H4 (cell line): ENCODE measurements at places on chromosomes 7 and 10.

DNA sequence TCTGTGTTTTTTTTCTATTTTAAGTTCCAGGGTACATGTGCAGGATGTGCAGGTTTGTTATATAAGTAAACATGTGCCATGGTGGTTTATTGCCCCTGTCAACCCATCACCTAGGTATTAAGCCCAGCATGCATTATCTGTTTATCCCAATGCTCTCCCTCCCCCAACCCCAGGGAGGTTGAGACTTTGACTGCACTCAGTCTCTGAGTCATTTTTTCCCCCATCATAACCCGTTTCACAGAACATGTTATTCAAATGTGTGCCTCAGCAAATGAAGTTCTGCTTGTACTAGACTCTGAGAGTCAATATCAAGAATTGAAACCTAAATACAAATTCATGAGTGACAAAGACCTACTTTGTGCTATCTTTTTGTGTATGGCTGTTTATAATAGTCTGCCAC, 70.0 kb upstream of the CYP26C1 start:
- no peak for DNase-seq

DNA sequence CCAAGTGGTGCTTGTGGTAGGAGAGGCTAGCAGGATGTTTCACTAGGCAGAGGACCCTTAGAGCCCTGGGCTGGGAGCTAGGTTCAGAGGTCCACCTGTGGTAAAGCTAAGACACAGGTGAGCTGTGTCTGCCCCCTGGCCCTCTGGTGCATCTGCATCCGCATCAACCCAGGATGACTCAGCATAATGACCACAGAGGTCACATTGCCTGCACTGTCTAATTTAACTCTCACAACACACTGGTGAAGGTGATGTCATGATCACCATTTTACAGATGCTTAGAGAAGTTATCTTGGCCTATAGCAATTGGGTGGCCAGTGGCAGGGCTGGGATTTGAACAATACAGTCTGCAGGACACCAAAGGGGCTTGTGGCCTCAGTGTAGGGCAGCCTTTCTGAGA, 33.1 kb downstream of the HABP2 start:
- no peak for DNase-seq

GRCh38 chr10:119283818-119284217, 76.4 kb downstream of the GRK5 start:
- DNase-seq, result no peak

DNA sequence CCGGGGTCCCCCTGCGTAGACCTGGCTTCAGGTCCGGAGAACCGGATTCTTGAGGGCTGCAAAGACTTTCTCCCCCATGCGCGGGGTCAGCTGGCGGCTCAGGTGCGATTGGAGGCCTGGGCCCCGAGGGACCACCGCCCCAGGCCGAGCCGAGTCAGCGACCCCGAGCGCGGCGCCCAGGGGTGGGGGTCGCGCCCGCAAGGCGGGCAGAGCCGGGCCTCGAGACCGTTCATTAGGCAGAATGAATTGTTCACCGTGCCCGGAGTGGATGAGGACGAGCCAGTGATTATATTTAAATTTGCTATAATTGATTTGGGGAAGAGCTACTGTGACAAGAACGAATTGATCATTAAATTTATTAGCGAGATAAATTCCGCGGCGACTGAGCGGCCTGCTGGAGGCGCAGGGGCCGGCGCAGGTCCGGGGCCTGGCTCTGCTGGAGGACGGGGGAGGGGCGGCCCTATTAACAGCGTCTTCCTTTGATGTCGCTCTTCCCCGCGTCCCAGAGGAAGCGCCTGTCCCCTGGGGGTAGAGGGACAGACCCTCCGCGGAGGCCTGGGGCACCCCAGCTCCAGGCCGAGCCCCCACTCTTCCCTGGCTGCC, 7.5 kb downstream of the MNX1 start:
- DNase-seq, result no peak

DNA sequence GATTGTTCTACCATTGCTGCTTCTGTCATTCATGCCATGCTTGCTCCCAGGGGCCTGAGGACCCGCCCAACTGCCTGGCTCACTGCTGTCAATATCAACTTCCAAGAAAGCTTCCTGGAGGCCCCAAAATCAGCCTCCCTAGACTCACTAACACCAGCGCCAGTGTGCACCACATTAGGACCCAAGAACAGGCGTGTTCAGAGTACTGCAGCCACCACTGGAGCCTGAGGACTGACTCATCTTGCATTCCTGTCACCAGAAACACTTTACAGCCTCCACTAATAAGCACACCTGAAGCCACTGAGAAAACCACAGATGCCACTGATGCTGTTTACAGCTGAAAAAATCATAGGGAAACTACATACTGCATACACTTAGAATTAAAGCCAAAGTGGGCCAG, 1284.3 kb downstream of the TYW1 start:
- DNase-seq, result no peak

GRCh38 chr7:77420986-77421672, 5.0 kb upstream of the GSAP start:
- no peak for DNase-seq

- no peak for DNase-seq
Measured at GRCh38 chr10:112185959-112186358, 2.4 kb upstream of the GPAM start.

DNA sequence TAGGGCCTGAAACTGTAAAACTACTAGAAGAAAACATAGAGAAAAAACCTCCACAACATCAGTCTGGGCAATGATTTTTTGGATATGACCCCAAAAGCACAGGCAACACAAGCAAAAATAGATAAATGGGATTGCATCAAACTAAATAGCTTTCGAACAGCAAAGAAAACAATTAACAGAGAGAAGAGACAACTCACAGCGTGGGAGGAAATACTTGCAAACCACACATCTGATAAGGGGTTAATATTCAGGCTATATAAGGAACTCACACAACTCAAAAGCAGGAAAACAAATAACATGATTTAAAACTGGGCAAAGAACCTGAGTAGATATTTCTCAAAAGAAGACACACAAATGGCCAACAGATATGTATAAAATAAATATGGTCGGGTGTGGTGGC, 7.7 kb upstream of the GSTK1 start:
- DNase-seq, result no peak

GRCh38 chr7:15783987-15784693, 97.7 kb upstream of the MEOX2 start:
- no peak for DNase-seq

DNA sequence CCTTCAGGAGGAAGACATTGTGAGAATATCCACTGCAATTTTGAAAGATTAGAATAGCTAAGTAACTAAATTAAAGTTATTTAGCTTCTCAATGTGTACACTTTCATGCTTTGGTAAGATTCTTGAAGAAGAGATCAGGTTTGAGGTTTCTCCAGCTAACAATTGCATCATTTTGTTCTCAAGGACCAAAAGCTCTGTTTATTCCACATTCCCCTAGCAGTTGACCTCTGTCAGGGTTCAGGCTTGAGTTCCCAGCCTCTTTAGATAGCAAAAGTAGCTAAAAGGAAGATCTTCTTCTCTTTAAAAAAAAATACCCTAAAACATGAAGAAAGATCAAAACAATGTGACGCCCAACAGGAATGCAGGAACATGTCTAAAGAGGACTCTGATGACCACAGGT, 179.4 kb upstream of the IGFBP3 start:
- DNase-seq, result no peak
